ENCODE measurements at places on chromosomes 7 and 10. TPM values are rescaled to one million over a fixed set of nuclear protein-coding genes. Genes with fewer than 3 reads are reported as not detected.

DNA sequence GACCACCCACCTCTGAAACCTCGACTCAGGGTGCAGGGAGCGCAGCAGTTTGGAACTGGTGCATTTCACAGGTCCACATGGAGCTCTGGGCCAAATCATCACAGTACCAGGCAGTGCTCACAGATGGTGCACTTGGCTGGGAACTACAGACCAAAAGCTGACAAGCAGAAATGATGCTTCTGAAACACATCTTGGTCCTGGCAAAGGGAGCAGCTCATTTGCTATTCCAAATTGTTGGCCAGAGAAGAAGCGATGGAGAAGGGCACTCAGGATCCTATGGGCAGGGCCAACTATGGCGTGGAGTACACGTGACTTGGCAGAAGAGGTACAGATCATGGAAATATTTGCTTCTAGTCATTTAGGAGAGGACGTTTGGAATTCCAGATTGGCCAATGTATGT is 383.9 kb downstream of the CALN1 start:
- no peak for DNase-seq

GRCh38 chr10:86779220-86780017 is 23.0 kb downstream of the BMPR1A start:
- no peak for DNase-seq

DNA sequence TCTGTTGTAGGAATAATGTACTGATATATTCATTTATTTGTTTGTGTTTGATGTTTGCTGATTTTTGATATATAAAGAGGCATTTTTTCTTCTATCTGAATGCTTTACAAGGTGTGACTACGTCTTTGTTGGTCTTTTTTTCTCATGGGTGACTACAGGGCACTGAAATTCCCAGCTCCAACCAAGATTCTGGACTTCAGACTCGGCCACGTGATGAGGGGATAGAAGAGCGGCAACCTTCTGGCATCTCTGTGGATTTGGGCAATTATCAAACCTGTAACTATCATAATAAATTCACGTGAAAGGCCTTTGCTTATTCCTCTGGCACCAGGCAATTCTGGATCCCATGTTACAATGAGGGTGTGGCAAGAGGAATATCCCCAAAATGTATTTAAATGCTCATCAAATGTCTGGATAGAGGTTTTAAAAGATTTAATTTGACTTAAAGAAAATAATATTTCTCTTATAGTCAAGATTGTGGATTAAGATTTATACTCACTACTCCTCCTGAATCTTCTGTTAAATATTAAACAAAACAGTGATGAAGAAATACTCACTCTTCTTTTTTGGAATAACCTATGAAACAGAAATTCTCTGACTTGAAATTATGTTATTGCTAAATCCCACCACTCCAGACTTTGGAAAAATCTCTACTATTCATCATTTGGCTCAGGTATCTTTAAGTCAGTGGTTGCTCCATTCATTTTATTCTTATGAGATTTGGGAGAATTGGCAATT is 276.3 kb downstream of the GPR37 start:
- peak; percentile 90 for DNase-seq

NRP1 gene
- 20.6 TPM for total RNA-seq

SPDYE8 gene
- not detected for total RNA-seq

KCNH2 gene
- total RNA-seq, result 0.28 TPM

All from left lobe of liver (tissue), 2 donors.